ENCODE measurements at places on chromosomes 13 and 19.

GRCh38 chr19:46232029-46232428 is 2.5 kb downstream of the IGFL1 start:
- no peak for DNase-seq

DNA sequence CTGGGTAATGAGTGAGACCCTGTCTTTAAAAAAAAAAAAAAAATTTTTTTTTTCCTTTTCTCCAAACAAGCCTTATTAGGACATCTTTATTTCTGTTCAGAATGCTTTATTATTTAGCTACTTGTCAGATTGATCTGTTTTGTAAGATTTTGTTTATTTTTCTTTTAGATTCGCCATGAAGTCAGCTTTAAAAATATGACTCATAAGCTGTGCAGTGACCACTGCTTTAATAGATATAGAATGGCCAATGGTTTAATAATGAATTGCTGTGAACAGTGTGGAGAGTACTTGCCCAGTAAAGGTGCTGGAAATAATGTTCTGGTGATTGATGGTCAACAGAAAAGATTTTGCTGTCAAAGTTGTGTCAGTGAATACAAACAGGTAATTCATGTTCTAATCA is 47.7 kb downstream of the ZMYM2 start:
- DNase-seq = no peak

DNA sequence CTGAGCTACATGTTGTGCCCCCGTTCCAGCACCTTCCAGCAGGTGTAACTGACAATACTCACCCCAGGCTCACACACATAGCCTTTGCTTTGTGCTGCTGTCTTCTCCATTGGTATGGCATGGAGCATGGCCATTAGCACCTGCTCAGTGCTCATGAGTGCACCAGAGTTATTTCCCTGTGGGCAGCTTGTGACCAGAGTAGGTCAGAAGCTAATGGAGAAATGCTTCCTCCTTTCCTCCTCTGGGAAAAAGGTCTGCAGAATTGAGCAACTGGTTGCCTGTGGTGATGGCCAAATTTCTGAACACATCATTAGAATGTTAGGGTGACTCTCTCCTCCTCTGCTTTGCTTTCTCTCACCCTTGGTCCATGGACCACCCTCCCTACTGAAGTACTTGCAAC is 344.5 kb upstream of the TMTC4 start:
- no peak for DNase-seq

GRCh38 chr19:2181633-2181997 is 17.9 kb downstream of the DOT1L start:
- no peak for DNase-seq

- DNase-seq = no peak
Observed at GRCh38 chr13:51894239-51894638, 32.5 kb downstream of the CCDC70 start.

GRCh38 chr19:36151144-36152018 is 866 bp downstream of the COX7A1 start:
- no peak for DNase-seq

DNA sequence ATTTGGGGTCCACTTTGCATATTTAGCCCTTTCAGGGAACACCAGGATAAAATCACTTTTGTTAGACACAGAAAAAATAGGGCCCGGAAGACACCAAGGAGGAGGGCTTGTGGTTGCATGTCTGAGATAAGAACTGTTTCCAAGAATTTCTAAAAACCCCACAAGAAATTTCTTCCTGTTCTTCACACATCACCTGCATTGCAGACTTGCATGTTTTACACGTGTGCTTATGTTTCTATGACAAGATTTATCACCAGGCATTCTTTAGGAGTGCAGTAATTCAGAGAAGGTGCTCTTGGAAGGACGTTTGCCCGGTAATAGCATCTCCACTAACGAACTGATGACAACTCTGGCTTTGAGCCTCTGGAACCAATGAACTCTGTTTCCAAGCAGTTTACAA is 7.1 kb upstream of the ACTL9 start:
- no peak for DNase-seq

- DNase-seq = no peak
Observed at GRCh38 chr13:38283346-38283745, 66.3 kb upstream of the UFM1 start.

DNA sequence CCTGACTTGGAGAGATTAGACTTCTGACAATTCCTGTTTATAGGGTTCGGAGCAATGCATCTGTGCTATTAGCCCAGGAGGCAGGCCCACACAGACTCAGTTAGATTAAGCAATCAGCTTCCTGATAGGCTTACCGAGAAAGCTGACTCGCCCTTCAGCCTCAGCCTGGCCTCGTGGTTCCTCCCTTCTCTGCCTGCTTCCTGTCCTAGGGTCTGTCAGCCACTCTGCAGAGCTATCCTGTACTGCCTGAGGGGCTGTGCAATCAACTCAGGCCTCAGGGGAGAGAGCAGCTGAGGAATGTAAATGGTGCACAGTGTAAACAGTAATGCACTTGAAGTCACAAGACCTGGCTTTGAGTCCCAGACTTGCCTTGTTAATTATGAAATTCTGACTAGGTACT is 30.7 kb downstream of the HTR2A start:
- peak; percentile 9 for DNase-seq

DNA sequence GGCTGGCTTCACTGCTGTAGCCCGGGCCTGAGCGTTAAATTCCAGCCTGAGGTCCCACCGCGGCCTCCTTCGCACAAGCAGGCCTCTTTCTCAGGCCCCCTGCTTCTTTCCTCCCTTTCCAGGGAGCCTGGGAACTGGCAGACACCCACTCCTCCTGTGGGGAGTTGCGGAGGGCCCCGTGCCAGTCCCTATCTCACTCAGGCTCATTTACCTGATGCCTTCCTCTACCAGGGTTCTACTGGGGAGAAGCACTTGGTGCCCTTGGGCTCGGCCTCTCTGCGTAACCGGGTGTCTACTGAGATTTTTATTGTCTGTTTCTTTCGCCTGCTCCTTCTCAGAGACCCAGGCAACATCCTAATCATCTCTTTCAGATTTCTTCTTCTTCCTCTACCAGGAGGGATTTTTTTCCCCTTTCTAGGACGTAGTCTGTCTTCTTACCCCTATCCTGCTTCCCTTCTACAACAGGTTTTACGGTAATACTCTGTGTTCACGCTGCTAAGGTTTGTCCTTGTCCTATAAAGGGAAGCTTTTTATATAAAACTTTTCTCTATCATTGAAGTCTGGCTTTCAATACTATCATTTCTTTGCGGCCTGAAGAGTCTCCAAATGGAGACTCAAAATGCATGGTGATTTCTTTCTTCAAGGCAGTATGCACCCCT is 135.4 kb upstream of the GPR12 start:
- no peak for DNase-seq

GRCh38 chr13:113497217-113497616 is 6.7 kb upstream of the DCUN1D2 start:
- DNase-seq = no peak

DNA sequence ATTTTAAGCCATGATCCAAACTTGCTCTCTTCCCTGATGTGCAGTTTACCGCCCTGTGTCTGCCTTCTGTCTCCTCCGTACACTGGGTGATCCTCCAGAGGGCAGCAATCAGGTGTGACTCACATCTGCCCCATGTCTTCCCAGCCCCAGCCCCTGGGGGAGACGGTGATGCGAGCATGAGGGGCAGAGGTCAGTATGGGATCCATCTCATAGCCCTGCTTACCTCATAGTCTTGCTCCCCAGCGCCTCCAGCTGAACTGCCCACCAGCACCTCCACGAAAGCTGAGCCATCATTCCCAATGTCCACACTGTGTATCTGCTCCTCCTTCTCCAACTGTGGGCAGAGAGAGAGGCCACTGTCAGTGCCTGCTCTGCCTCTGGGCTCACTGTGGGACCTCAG is 14.6 kb downstream of the XRCC1 start:
- DNase-seq = peak; percentile 49

DNA sequence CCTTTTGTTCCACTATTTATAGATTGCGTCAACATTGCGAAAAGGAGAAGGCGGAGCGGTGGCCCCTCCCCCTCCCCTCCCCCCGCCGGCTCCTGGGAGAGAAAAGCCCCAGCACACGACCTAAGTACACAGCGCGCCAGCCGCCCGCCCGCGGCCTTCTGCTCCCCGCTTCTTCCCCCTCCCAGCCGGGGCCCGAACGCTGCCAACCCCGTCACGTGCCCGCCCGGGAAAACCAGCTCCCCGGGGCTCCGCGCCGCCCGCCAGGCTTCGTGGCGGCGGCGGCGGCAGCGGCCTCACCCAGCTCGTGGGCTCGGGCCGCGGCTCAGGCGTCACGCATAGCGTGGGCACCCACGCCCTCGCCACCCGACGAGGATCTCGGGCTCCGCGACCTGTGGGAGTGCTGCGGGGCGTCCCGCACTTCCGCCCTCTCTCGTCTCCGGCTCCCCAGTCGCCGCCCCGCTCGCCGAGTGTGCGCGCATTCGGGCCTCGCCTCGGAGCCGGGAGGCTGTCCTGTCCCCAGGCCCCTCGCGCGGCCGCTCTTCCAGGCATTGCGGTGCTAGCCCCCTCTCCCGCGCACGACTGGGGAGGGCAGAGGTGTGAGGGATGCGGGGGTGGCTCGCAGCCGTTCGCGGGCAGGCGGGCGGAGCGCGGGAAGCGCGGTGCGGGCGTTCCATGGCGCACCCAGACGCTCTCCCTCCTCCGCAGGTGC is 110.5 kb downstream of the KCNRG start:
- DNase-seq = peak; percentile 90

DNA sequence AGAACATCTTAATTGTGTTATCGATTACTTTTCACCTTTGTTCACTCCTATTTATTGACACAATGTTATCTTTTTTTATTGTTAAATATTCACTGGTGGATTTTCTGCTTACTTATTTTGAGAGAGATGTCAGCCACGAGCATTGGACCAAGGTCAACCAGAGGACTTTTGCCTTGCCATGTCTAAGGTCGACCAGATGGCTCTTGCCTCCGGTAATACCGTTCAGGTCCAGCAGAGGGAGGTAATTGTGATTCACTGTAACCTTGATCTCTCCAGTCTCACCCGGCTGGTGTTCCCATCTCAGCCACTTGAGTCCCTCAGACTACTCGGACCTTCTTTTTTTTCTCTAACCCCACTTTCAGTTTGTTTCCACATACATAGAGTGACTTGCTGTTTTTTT is 1438.1 kb downstream of the UQCRFS1 start:
- DNase-seq = peak; percentile 50

DNA sequence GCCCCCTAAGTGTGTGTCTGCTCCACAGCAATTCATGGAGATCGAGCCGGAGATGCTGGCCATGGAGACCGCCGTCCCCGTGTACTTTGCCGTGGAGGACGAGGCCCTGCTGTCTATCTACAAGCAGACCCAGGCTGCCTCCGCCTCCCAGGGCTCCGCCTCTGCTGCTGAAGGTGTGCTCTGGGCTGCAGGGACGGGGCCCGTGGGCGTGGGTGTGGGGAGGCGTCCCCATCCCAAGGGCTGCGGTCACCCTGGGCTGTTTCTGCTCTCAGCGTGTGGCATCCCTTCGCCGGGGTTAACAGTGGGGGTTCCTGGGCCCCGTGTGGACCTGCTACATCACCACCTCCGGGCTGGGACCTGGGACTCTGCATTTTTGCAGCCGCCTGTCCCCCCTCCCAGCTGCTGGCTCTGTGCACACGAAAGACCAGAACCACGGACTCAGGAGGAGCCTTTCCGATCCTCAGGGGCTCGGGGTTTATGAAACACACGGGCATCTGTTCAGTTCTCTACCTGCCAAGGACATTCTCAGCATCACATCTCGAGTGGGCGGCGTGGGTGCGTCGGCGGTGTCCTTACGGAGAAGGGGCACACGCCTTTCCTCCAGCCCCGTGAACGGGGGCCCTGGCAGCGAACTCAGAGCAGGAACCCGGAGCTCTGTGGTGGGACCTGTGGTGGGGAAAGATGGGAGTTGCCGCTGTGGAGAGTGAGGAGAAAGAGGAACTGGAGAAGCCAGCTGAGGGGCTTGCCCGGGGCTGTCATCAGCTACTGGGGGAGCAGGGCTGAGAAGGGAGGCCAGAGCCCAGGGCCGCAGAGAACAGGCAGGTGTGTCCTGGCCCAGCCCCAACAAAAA is 7.8 kb downstream of the NCLN start:
- no peak for DNase-seq

DNA sequence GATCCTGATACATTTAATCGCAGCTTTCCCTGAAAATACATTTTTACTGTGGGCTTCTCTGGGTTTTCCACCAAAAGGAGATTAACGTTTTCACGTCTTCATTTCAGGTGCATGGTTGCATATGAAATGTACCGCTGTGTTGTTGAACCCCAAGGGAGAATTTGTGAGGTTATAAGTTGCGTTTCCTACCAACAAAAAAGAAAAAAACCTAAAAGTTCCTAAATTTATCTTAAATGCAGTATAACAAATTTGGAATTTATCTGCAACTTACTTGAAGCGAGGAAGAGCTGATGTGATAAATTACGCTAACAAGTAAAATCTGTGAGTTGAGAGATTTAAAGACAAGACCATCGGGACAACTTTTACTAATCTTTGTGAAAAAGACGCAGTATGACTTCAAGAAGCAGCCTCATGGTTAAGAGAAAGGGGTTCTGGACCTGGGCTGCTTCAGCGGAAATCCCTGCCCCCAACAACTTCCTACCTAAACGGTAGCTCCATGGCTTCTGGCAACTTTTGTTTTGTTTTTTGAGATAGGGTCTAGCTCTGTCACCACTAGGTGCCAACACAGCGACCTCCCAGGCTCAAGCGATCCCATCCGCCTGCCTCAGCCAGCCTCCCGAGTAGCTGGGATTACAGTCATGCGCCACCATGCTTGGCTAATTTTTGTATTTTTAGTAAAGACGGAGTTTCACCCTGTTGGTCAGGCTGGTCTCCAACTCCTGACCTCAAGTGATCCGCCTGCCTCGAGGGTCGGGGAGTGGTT is 958 bp upstream of the OBI1 start:
- peak; percentile 31 for DNase-seq

- no peak for DNase-seq
Observed at GRCh38 chr19:55241143-55241934, 12.8 kb upstream of the TMEM86B start.

- DNase-seq = no peak
Observed at GRCh38 chr13:23356368-23356767, 77.1 kb downstream of the SACS start.

- no peak for DNase-seq
Observed at GRCh38 chr13:84641491-84641890, 759.2 kb upstream of the SLITRK1 start.

DNA sequence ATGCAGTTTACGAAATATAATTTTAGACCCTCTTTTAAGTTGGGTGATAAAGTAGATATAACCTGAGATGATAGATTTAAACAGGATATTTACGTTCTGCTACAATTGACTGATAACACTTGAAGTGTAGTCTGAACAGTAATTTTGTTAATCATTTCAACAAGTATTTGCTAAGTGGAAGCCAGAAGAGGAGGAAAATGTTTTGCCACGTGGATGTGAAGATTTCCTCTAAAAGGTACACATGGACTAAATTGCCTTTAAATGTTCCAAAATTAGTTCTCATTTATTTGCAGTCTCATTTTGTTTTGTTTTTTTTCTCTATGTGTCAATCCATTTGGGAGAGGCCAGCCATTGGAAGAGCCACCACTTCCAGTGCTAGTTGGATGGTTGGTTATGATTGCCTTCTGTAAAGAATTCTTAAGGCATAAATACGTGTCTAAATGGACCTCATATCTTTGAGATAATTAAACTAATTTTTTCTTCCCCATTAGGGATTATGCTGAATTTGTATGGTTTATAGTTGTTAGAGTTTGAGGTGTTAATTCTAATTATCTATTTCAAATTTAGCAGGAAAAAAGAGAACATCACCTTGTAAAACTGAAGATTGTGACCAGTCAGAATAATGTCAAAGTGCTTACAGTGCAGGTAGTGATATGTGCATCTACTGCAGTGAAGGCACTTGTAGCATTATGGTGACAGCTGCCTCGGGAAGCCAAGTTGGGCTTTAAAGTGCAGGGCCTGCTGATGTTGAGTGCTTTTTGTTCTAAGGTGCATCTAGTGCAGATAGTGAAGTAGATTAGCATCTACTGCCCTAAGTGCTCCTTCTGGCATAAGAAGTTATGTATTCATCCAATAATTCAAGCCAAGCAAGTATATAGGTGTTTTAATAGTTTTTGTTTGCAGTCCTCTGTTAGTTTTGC is 2.8 kb downstream of the MIR17HG start:
- DNase-seq = no peak
